RPMI7951 (cell line): ENCODE measurements at places on chromosomes 7 and 10. TPM values are rescaled to one million over a fixed set of nuclear protein-coding genes. Genes with fewer than 3 reads are reported as not detected.
A peak's percentile ranks its signal among the peaks of the same experiment; 100 is the strongest.

Gene TRIM50
- not detected in 2 replicates for total RNA-seq

Gene CALML5
- total RNA-seq, result not detected in 2 replicates

Gene PKD2L1
- not detected in 2 replicates for total RNA-seq

Gene GRID2IP
- not detected in 2 replicates for total RNA-seq

Gene SLC13A1
- not detected in 2 replicates for total RNA-seq

Gene RADIL
- total RNA-seq, result 0.20 TPM in 1 of 2 replicates, not detected in the other

Gene PHF14
- 35.1 and 41.5 TPM in 2 replicates for total RNA-seq

Gene GHRHR
- not detected in 2 replicates for total RNA-seq

DNA sequence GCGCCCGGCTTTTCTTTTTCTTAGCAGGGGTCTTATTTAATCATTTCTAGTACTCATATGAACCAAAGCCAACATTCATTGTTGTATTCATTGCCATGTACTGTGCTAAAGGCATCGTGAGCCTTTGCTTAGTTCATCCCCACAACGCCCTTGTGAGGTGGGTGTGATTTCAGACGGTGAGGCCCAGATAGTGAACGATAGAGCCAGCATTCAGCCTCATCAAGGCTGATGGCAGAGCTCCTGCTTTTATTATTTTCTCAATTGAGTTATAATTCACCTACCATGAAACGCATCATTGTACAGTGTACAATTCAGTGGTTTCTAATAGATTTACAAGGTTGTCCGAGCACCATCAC is 50.1 kb downstream of the HK1 start:
- DNase-seq, result no peak

DNA sequence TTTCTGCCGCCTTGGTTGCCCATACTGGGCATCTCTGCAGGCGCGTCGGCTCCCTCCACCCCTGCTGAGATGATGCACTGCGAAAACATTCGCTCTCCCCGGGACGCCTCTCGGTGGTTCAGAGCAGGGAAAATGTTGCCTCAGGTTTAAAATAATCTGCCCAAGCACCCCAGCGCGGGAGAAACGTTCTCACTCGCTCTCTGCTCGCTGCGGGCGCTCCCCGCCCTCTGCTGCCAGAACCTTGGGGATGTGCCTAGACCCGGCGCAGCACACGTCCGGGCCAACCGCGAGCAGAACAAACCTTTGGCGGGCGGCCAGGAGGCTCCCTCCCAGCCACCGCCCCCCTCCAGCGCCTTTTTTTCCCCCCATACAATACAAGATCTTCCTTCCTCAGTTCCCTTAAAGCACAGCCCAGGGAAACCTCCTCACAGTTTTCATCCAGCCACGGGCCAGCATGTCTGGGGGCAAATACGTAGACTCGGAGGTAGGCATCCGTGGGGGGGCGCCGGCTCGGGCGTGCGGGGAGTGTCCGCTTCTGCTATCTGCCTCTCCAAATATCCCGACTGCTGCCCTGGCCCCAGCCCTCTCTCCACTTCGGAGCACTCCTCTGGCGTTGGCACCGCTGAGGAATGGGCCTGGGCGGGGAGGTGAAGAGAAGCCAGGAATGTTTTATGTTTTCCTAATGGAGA is at the start of gene CAV1:
CAV1 (plus strand) TSS at position 428 of the 689 bp plus-strand sequence; CDS start at position 455, 27 bp downstream.
- DNase-seq, result peak; percentile 98

DNA sequence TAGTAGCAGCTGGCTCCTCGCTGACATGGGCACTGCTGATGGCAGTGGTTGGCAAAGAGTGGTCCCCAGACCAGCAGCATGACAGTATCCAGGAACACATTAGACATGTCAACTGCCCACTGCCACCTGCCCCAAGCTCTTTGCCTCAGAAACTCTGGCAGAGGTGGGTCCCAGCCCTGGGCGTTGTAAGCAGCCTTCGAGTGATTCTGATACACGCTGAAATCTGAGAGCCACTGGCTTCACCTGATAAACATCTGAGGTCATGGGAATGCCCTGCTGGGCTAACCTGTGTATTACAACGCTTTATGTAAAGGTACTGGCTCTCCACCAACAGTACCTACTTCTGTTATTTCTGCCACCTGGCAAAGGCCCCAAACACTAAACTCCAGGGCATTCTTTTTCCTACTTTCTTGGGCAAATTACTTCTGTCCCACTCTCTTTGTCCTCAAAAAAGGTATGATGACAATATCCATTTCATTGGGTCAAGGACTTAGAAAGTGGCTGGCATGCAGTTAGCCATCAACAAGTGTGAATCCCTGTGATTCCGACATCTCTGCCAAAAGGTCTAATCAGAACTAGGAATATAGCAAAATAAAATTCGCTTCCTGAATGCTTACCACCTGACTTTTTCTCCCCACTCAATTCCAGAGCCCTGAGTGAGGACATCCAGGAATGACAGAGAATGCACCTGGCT is 9.2 kb downstream of the SGMS1 start:
- DNase-seq, result no peak

DNA sequence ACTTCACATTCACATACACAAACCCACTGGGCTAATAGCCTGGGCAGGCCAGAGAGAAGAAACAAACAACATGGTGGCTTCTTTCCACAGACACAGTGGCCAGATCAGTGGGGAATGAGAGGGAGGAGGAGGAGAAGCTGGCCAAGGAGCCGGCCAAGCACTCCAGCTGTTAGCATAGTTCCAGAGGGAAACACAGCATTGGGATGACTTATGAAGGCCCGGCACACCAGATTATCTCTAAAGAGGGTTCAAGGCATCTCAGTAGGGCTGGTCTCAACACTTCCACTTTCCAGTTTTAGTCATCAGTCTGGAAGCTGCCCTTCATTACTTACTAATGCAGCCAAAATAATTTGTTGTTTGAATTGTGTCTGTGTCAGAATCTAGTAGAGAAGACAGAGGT is 42.1 kb upstream of the GPR26 start:
- DNase-seq, result no peak
